ENCODE measurements at places on chromosomes 13 and 19. TPM values are rescaled to one million over a fixed set of nuclear protein-coding genes. Genes with fewer than 3 reads are reported as not detected.

ZNF460 gene
- total RNA-seq = 113 TPM

SLC10A2 gene
- not detected for total RNA-seq

TSHZ3 gene
- not detected for total RNA-seq

KLF2 gene
- total RNA-seq = not detected

TEX26 gene
- total RNA-seq = not detected

OVOL3 gene
- total RNA-seq = 1.6 TPM

DYRK1B gene
- total RNA-seq = 10.9 TPM

FGF14 gene
- not detected for total RNA-seq

BEST2 gene
- not detected for total RNA-seq

CEACAM4 gene
- total RNA-seq = not detected

ZNF415 gene
- total RNA-seq = 9.1 TPM

DNA sequence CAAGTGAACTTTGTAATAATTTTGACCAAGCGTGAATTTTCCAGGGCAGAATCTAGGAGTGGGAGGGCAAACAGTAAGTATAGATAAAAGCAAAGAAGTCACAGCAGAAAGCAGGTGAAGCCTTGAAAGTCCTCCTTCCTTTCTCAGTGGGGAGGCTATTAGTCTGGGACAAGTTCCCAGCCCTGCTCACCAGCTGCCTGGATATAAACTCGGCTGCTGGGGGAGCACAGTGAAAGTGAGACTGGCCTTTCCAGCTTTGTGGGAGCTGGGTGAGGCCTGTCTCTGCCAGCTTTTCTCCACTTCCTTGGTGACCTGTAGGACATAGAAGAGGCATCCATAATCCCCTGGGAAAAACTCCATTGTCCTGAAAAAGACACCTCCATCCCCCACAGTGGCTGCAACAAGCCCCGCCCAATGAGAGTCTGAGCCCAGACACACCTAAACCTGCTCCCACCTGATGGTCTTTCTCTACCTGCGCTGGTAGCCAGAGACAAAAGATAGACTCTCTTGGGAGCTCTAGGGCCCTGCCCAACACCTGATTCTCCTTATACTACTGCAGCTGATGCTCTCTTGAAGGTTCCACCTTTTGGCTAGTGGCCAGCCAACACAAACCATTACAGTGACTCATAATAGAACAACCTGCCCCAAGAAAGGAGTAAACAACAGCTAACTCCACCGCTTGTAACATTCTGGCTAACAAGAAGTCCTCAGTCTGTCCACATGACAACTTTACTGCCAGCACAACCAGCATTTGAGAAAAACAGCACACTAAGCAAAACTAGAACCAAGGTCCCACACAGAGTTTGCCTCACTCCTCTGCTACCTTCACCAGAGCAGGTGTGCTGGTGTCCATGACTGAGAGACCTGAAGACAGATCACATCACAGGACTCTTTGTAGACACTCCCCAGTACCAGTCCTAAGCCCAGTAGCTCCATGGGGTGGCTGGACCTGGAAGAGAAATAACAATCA lies 252.2 kb upstream of the SLITRK6 start:
- DNase-seq = no peak

- peak; percentile 94 for DNase-seq
Measured at GRCh38 chr19:48965806-48966540, 864 bp downstream of the FTL start.

- no peak for DNase-seq
Measured at GRCh38 chr13:114259374-114259773, 22.0 kb upstream of the UPF3A start.

DNA sequence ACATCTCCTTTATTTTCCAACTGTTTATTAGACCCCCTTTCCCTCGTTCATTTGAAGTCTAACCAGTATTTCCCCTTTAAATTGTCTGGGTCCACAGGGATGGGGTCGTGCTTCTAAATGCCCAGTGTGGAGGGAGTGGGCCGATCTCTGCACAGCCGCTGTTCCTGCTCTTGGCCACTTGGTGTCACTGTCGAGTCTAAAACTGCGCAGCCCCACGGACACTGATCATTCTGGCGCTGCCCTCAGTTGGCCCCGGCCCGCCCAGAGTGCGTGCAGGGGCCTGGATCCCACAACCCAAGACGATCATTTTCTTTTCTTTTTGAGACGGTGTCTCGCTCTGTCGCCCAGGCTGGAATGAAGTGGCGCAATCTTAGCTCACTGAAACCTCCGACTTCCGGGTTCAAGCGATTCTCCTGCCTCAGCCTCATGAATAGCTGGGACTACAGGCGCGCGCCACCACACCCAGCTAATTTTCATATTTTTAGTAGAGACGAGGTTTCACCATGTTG lies 12.0 kb downstream of the WDR88 start:
- DNase-seq = peak; percentile 87

GRCh38 chr13:46630431-46631178 lies 77.6 kb downstream of the LRCH1 start:
- DNase-seq = no peak

DNA sequence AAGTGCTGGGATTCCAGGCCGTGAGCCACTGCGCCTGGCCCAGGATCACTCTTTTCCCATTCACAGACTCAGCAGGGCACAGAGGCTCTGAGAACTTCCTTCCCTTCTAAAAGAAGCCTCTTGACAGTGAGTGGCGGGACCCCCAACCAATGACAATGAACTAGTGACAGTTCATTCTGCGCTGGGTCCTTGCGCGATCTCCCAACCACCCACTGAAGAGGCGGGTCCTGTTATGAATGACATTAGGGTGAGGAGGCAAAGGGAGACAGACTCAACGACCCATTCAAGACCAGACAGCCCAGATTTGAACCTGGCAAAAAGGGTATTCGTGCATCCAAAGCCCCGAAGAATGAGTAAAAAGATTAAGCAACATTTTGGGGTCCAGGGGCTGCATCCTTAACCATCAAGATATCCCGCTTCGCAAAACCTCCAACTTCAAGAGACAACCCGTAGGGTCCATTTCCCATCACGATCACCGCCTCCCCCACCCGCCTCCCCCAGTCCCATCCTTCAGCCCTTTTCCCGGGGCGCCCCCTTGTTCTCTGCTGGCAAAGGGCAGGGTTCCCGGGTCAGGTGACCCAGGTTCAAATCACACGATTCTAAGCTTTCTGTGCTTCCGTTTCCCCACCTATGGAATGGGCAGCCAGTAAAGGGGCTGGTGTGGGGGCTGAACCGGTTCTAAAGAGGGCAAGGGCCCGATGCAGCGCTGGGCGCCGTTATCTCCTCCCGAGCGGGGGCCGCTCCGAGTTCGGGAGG lies 719 bp downstream of the SUGP2 start:
- peak; percentile 77 for DNase-seq

DNA sequence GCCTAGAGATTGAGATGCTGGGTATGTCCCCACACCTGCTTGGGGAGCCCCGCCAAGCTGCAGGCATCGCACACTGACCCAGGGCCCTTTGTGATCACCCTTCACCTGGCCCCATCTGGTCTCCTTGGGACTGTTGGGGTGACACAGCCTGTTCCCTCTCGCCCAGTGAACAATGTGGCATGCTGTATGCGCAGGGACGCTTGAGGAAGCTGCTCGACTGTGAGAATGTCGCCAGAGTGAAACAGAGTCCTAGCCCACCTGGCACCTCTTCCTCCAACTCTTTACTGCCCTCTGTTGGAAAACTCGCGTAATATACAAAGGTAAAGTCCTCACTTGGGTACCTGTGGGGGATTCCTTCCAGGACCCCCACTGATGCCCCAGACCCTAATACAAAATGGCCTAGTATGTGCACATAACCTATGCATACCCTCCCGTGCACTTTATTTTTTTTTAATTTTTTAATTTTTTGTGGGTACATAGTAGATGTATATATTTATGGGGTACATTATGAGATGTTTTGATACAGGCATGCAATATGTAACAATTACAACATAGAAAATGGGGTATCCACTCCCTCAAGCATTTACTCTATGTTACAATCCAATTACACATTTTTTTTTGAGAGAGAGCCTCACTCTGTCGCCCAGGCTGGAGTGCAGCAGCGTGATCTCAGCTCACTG lies 9.0 kb downstream of the BLOC1S3 start:
- DNase-seq = peak; percentile 85

- DNase-seq = no peak
Measured at GRCh38 chr13:38636761-38637160, 50.1 kb upstream of the FREM2 start.

DNA sequence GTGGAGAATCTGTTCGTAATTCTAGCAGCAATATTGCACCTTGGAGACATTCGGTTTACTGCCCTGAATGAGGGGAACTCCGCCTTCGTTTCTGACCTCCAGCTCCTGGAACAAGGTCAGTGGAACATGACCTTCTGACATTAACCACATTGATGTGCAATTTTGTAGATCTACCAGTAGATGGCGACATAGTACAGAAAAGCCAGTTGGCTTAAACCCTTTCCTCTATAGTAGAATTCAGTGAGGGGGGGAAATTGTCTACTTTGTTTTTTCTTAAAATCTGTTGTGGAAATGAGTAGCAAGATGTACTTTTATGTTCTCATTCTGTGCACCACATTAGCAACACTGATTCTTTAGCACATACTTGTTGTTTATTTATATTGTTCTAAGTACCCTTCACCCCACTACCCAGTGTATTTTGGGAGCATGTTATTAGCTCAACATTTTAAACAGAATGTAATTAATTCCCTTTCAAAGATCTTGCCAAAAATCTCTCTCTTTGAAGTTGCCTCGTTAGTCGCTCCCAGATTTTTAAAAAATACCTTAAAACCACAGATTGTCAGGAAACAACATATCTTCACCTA lies 332.2 kb downstream of the MYO16 start:
- DNase-seq = peak; percentile 83

GRCh38 chr13:80039000-80039399 lies 301.9 kb downstream of the SPRY2 start:
- DNase-seq = no peak

DNA sequence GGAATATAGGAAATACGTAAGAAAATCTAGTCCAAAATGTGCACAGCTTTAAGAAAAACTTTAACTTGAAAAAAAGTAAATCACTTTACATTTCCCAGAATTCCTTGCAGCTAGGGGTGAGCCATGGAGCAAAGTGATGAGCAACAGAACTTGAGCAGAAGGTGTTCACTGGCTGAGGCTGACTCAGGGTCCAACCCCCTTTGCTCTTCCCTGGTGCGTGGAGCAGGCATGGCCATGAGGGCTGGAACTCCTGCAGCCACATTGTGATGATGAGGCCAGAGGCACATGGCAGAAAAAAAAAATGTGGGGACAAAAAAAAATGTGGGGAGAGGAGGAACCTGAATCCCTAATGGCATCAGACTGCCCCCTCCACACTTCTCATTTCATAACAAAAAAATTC lies 9.9 kb upstream of the PLA2G4C start:
- no peak for DNase-seq

DNA sequence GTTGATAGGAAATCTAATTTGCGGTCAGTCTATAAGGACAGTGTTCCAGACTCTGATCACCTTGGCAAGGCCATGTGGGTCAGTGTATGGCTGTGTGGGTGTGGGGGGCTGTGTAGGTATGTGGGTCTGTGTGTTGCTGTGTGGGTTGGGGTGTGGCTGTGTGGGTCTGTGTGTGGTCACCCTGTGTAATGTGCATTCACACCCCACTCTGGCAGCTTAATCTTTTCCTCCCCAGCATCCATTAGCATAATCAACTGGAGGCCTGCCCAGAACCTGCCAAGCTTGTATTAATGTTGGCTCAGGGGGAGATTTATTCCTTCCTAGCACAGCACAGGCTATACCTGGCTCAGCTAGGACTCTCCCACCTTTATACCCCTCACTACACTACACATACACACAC lies 203.2 kb downstream of the TUBA3C start:
- no peak for DNase-seq

DNA sequence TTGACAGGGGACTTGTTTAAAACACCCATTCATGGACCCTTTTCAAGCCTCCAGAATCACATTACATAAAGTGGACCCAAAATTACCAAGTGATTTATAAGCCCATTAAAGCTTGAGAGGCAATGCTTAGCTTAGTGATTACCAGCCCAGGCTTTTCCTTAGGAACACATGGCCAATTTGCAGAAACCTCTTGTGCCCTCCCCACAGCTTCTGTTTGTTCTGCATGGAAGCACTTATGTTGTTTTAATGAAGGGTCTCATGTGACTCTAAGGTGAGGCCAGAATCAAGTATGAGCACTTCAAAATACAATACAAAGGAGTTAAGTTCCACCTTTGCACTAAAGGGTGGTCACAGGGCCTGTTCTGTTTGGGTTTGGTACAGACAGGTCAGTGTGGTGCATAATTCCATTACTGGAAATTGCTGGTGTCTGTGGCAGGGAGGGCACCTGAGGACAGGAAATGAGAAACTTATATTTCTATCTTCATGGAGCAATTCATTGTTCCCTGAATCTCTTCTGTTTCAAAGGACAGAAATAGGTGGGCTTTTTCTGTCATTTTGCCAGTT lies 15.3 kb downstream of the ZNF486 start:
- no peak for DNase-seq

DNA sequence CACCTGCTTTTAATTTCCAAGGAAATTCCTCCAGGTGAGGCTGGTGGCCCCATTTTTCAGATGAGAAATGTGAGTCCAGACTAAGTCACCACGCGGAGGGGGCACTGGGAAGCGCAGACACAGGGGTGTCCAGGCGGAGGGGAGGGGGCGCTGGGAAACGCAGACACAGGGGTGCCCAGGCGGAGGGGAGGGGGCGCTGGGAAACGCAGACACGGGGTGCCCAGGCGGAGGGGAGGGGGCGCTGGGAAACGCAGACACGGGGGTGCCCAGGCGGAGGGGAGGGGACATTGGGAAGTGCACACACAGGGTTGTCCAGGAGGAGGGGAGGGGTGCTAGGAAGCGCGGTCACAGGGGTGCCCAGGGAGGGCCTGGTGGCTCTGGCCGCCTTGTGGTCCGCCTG lies 3.5 kb downstream of the GRK1 start:
- no peak for DNase-seq

DNA sequence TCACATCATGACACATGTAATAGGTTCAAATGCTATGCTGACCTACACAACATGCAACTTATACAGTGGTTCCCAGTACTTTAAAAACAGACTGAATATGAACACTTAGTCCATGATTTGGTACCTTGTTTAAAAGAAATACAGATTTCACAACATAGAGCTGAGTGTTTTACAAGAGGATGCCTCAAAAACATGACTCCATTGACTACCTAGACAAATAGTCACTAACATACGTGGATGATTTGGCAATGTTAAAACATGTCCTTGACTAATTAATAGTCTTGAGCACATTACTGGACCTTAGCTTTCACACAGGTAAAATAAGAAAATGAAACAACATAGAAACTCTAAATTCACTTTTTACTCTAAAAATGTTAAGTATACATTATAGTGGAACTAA lies 300.1 kb downstream of the DIAPH3 start:
- DNase-seq = no peak

DNA sequence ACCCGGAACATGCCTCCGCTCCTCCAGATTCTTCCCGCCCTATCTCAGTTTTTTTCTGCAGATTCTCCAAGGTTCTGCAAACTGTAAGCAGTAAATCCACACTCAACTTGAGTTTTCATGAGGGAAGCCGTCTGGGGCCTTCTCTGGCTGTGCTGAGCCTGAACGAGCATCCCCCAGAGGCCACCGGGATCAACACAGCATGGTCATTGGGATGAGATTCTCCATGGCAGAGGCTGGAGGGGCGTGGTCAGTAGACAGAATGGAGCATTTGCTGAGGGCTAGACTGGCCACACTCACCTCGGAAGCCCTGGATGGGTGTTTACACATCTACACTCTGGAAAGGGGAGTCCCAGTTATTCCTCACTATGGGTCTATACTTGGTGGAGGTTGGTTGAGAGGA lies 2.3 kb upstream of the LILRA4 start:
- no peak for DNase-seq

GRCh38 chr13:46314587-46314986 lies 72.5 kb downstream of the RUBCNL start:
- DNase-seq = no peak

Data from Karpas-422 (cell line).